Activated T-cell treated with anti-CD3 and anti-CD28 coated beads, Interleukin-2, amount 50 U/mL, for 24 hours (primary cell): ENCODE measurements at places on chromosomes 12 and 14.

GRCh38 chr12:114729731-114730130 is 45.8 kb upstream of the TBX3 start:
- DNase-seq, result no peak

- DNase-seq, result no peak
These were observed 242.0 kb upstream of the DAAM1 start for GRCh38 chr14:58946431-58946830.

DNA sequence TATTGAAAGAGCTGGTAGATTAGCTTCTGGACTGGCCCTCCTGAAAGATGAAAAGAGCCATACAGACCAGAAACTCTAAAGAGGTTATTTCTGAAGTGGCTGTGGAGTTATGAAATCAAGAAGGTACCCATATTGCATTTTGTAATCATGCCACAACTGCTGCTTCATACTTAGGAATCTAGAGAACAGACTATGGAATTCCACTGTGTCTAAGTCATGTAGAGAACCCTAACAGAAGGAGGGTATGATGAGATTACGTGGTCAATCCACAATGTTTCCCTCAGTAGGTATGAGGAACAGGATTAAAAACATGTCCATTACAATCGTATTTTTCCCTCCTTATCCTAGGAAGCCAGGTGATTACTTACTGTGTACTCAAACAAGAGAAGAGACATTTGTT is 708.8 kb downstream of the RERGL start:
- DNase-seq, result no peak

- no peak for DNase-seq
These were observed 115.0 kb downstream of the PCNX1 start for GRCh38 chr14:71022012-71022869.

- no peak for DNase-seq
These were observed 137.8 kb downstream of the SLC25A21 start for GRCh38 chr14:37034410-37035285.

GRCh38 chr12:32151086-32151485 is 44.4 kb downstream of the BICD1 start:
- DNase-seq, result no peak

GRCh38 chr14:59318908-59319307 is 130.4 kb downstream of the DAAM1 start:
- no peak for DNase-seq

- no peak for DNase-seq
These were observed 11.1 kb downstream of the ERP27 start for GRCh38 chr12:14927267-14927666.

DNA sequence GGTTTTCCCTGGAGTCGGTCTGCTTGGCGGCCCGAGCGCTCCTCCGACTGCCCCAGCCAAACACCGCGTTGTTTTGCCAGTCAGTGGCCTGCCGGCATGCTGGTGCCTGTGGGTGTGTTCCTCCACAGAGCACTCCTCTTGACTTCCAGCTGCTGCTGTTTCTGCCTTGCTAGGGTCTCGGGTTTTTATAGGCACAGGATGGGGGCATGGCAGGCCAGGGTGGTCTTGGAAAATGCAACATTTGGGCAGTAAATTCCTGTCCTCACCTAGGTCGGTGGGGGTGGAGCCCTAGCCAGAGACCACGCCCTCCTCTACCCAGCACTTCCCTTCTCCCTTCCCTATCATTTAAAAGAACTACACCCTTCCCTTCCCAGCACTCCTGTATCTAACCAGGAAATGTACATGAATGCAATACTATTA is 34.7 kb upstream of the VASH1 start:
- DNase-seq, result no peak

DNA sequence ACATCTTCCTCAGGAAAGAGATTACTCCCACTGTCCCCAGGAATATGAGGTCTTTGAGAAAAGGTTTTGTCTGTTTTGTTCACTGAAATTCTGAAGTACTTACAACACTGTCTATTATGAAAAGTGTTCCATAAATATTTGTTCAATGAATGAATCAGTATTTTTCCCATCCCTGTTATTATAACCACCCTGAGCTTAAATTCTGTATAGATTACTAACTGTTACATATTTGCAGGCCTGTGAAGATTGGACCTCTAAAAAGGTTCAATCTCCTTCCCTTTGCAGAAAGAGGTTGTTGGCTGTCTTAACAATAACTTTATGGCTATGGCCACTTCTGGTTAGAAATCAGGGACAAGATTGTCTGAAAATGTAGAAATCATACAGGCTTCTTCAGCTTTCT is 174.5 kb upstream of the NPAS3 start:
- DNase-seq, result no peak

DNA sequence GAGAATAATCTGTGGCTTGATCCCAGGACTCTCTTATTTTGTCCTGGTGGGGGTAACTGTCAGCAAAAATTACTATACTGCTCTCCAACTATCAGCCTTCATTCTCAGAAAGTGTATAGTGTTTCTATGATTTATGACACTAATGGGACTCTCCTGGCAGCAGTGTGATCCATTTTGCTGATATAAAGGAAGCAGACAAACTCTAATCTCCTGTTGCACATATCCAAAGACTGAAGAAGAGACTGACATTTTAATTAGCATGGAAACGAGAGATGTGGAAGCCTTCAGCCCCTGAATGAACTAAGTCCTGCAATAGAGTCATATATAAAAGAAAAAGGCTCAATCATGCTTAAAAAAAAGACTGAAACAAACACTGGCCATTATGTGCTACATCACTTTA is 127.8 kb upstream of the SSTR1 start:
- no peak for DNase-seq

- no peak for DNase-seq
These were observed 25.9 kb upstream of the NID2 start for GRCh38 chr14:52094546-52095271.

DNA sequence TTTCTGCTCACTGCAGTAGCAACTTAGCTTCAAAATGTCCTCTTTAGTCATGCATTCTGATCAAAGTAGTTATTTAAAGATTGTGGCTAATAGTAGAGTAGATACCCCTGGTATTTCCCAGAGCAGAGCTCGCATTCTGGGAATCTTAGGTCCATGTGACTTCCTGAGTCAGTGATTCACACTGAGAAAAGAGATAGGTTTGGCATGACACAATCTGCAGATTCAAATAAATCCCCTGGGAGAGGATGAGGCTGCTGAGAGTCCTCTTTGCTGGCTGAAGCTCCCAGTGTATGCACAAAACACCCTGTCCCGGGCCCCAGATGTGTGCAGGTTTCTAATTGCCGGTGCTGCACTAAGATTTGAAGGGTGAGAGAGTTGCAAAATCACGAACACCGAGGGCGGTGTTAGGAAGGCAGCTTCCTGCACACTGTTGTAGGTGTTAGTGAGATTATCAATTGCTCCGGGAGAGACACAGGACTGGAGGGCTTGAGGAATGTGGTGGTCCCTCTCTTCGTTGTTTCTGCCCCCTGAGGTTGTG is 233.2 kb downstream of the NRXN3 start:
- no peak for DNase-seq

DNA sequence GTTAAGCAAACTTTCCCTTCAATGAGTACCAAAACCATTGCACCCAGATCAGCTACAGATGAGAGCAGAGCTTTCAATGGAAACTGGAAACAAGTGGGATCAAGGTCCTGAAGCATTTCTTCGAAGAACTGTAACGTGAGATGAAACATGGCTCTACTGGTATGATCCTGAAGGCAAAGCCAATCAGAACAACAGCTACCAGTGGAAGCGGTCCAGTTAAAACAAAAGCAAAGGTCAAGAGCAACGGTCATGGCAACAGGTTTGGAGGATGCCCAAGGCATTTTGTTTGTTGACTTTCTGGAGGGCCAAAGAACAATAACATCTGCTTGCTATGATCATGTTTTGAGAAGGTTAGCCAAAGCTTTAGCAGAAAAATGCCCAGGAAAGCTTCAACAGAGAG is 137.9 kb upstream of the CPSF6 start:
- DNase-seq, result no peak

GRCh38 chr14:104473244-104473565 is 106.4 kb upstream of the C14orf180 start:
- DNase-seq, result no peak

- no peak for DNase-seq
These were observed 27.0 kb upstream of the EID3 start for GRCh38 chr12:104276273-104277131.

DNA sequence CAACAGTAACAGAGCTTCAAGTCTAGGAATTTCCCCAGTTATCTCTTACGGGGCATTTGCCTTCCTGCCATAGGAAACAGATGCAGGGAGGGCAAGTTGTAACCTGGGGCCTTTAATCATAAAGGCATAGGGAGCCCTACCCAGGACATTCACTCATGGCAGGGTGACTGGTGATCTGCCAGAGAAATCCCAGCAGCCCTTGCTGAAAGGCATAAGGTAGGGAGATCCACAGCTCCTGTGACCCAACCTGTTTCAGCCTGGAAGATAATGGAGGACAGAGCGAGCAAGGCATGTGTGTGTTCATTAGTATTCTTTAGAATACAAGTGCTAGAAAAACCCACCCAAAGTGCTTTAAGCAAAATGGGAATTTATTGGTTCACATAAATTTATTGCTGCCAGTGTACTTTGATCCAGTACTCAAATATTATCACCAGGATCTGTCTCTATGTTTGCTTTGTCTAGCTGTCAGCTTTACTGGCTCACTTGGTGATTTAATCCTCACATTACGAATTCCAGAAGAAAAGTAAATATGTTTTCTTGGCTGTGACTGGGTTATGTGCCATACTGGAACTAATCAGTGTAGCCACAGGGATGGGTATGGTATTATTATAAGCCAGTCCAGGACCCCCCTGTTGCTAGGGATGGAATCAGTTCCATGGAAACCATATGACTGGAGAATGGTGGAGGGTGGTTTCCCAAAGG is 21.1 kb upstream of the AKAP6 start:
- no peak for DNase-seq

DNA sequence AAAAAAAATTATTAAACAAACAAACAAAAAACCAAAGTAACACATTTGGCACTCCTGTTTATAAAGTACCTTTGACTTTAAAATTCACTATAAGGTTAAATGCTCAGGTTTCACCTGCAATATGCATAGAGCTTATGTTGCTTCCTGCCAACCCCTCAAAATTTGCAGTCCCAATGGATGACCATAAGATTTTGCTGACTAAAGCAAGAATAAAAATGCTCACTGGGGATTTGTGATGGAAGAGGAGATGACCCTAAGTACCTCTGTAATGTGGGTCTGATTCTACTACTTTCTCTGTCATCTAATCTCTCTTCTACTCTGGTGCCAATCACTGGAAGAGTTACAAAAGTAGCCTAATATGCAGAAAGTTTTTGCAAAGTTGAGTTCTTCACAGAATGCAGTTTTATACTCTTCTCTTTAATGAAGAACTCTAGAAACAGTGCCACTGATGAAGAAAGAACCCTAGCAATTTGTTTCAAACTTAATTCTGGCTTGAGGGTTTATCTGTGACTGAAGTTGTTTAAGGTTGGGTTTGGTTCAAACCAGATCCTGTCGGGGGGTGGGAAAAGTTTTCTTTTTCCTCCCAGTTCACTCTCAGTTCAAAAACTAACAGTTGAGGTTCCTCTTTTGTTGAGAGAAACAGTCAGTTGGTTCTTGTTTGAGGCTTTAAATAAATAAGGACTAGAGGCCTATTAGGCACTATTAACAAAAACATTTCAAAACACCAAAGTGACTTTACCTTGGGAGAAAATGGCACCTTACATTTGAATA is 10.9 kb downstream of the WASHC3 start:
- no peak for DNase-seq

GRCh38 chr12:112010415-112011344 is 2.3 kb downstream of the TMEM116 start:
- DNase-seq, result no peak

DNA sequence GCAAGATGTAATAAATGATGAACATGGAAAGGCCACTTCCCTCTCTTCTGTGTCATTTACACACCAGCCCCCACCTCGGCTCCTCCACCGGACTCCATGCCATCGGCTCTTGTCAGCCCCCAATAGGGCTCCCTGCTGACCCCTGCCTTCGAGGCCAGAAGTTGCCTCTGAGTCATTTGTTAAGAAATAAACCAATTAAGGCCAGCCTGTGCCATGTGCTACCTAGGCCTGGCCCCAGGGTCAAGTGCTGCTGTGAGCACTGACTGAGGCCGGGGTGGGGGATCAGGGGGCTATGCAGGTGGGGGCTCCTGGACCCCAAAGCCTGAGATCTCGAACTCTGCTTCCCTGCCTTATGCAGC is 53.2 kb downstream of the TESC start:
- no peak for DNase-seq

DNA sequence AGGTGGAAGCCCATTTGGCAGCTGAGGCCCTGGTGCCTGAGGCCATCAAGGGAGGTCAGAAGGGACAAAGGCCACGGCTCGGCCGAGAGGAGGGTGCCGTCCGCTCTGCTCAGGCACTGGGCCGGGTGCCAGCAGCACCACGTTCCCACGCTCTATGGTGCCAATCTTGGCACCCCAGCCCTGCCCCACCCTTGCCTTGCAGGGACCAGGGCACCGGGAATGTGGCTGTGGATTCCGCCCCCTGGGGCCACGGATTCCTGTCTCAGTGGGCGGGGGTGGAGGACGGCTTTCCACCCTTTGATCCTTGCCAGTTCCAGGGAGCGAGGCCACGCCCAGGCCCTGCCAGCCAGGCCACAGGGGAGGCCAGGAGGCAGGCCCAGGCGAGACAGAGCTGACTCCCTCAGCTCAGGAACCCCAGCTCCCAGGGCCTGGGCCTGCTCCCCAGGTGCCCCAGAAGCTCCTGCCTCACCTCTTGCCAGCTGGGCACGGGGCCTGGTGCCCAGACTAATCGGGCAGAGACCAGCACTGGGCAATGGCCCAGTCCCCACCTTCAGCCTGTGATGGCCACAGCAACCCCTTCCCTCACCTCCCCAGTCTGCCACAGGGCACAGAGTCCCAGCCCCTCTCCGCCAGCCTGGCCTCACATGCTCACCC is 26.4 kb upstream of the GPR132 start:
- no peak for DNase-seq

DNA sequence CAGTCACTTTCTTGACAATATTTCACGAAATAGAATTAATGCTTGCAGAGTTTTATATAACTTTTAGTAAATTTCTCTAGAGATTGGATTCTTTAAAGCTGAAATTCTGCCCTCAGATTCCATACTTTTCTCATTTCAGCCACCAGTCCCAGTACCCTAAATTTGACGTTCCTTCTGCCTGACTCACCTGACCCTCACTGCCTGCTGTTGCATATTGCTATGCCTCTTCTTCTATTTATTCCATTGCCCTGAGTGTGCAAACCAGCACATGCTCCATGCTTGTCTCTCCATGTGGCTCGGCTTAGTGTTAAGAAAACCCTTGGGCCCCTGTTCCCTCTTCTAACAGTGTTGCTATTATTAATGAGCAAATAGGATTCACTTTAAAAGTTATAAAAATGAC is 533.3 kb downstream of the LRFN5 start:
- DNase-seq, result no peak
